ENCODE measurements at places on chromosomes 4 and X.

GRCh38 chr4:189121336-189121735 is 819.3 kb upstream of the FRG1 start:
- no peak for DNase-seq

GRCh38 chr4:177562859-177563258 is 120.6 kb upstream of the AGA start:
- no peak for DNase-seq

DNA sequence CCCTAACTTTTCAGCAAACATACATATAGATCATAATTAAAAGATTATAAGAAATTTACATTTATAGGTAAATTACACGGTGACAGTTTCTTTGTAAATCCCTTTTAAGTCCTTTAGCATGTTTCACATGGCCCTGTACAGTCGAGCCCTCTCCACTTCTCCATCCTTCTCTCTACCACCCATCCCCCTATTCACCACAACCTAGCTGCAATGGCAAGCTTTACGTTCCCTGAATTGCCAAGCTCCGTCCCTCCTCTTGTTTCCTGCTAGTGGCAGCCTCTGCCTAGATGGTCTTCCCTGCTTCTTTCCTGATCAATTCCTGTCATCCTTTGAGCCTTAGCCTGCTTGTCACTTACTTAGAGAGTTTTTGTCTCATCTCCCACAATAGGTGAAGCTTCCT is 116.2 kb downstream of the TMA16 start:
- no peak for DNase-seq

DNA sequence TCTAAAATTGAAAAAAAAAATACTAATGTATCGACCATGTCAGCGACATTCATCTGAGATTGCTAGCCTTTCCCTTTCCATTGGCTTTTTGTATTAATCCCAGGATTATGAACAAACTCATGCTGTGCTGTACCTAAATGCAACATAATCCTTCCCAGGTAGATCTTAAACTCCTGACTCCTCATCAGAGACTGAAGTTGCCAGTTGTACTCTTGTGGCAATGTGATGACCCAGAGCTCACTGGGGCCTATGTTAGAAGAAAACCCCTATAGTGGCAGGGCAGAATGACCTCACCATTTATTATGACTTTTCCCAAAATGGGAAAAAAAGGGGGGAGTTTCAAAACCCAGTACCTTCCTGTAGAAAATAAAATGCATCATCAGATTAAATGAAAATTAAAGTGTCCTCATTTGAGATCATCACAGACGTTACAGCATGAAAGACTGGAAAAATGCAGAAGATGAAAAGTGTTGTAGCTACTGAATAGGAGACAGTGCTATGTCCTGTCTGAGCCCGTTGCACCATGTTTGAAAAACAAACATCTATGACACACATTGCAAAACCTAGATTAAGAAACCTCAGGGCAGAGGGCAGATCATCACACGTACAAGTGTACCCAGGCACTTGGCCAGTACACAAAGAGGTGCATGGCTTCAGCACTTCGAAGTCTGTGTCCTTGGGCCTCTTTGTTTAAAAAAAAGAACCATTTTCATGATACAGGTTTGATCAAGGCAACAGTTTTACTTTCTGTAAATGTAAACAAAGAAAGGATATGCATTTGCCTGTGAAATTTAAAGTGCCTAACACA is 6.8 kb upstream of the ACSL4 start:
- DNase-seq, result no peak

- no peak for DNase-seq
Observed at GRCh38 chr4:81257021-81257420, 42.0 kb upstream of the PRKG2 start.

- DNase-seq, result no peak
Observed at GRCh38 chrX:100356351-100356896, 53.6 kb downstream of the PCDH19 start.

- DNase-seq, result no peak
Observed at GRCh38 chrX:26557691-26558321, 341.8 kb downstream of the MAGEB5 start.
